ENCODE measurements at places on chromosomes 7 and 10. TPM values are rescaled to one million over a fixed set of nuclear protein-coding genes. Genes with fewer than 3 reads are reported as not detected.

GRCh38 chr7:157001920-157002818, 8.3 kb downstream of the MNX1 start:
- DNase-seq = no peak

- no peak for DNase-seq
Measured at GRCh38 chr10:101710059-101710695, 15.2 kb upstream of the FBXW4 start.

The DTX2 gene
- total RNA-seq = 10.6 TPM

GRCh38 chr7:23072922-23073321, 32.7 kb upstream of the KLHL7 start:
- DNase-seq = peak; percentile 17

The C10orf62 gene
- total RNA-seq = 0.75 TPM

The ELAPOR2 gene
- 16.7 TPM for total RNA-seq

The GPR26 gene
- not detected for total RNA-seq

DNA sequence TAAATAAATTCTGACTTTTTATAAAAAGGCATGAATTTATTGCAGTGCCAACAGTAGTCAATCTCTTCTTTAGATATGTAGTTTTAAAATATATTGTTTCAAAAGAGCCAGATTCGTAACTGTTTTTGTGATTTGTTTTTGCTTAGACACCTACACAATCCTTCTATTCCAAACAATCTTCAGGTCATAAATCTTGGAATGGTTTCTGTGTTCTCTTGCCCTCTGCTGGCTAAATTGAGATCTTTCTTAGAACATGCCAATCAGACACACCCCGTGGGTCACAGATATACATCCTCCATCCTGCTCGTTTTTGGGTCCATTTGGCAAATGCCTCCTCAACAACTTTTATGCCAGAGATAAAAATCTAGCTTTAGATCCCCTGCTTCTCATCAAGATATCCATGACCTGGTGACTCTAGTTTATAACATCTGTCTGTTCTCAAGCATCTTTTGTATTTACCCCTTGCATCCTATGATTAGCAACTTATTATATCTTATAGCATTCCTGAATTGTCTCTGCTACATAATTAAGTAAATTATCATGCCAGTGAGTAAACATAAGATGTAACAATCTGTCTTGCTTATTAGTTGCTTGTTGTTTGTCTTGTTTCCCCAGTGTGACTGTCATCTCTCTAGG, 35.3 kb upstream of the IFRD1 start:
- DNase-seq = peak; percentile 65

The ANKRD61 gene
- total RNA-seq = 0.63 TPM

The WASHC2A gene
- 14.3 TPM for total RNA-seq

The RNF148 gene
- total RNA-seq = not detected

The ADCYAP1R1 gene
- not detected for total RNA-seq

The ODAD2 gene
- total RNA-seq = 6.8 TPM

- no peak for DNase-seq
Measured at GRCh38 chr7:28759475-28759971, 198.6 kb downstream of the TRIL start.

The NMT2 gene
- total RNA-seq = 22.9 TPM

- peak; percentile 69 for DNase-seq
Measured at GRCh38 chr7:78912781-78913180, 540.7 kb downstream of the MAGI2 start.

The TRIL gene
- 9.5 TPM for total RNA-seq

- DNase-seq = no peak
Measured at GRCh38 chr10:47418321-47418720, 34.2 kb upstream of the ZNF488 start.

DNA sequence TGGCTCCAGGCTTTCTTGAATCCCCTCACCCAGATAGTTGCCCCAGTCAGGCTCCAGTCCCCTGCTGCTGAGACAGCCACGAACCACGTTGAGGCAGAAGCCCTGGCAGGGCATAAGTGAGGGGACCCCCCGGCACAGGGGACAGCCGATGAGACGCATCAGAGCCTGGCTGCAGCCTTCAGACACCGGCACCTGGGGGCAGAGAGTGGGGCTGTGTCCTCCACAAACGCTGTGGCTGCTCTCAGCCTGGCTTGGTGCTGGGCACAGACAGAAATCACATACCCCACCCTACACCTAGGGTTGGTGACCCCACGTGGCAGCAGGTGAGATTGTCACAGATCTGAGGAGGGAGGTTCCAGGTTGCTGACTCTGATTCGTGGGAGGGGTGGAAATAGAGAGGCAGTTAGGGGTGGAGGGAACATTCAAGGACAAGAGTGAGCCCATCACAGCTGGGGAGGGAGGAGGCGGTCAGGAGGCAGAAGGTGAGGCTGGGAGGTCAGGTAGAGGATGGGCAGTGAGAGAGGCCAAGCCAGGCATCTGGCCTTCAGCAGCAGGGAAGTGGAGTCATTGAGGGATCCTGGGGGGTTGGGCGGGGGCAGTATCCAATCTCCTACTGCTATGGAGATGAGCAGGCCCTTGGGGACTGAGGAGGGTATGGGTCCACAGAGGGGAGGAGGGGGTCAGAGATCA, 3.2 kb downstream of the GPC2 start:
- DNase-seq = no peak

DNA sequence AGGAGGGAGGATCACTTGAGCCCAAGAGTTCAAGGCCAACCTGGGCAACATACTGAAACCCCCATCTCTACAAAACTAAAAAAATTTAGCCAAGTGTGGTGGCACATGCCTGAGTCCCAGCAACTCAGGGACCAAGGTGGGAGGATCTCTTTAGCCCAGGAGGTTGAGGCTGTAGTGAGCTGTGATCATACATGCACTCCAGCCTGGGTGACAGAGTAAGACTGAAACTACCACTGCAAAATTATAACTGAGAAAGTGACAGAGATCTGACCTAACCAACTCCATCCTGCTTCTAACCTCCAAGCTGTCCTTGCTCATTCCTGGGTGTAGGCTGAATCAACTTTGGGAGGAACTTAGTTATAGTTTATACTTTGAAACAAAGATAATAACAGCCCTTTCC, 59.4 kb downstream of the HTR7 start:
- no peak for DNase-seq

DNA sequence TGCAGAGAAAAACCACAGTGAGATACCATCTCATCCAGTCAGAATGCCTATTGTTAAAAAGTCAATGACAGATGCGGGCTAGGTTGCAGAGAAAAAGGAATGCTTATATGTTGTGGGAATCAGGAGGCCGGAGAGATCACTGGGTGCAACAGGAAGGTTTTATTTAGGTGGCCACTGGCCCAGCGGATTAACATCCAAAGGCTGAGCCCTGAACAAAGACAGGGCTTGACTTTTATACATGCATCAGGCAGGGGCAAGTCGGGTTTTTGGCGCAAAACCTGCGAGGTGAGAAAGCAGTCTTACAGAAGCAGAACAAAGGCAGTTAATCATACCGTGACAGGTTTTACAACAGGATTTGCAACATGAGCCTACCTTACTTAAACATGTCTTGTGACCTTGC, 620 bp downstream of the ZNF117 start:
- no peak for DNase-seq

GRCh38 chr10:12191715-12192114, 4.0 kb downstream of the NUDT5 start:
- peak; percentile 21 for DNase-seq

DNA sequence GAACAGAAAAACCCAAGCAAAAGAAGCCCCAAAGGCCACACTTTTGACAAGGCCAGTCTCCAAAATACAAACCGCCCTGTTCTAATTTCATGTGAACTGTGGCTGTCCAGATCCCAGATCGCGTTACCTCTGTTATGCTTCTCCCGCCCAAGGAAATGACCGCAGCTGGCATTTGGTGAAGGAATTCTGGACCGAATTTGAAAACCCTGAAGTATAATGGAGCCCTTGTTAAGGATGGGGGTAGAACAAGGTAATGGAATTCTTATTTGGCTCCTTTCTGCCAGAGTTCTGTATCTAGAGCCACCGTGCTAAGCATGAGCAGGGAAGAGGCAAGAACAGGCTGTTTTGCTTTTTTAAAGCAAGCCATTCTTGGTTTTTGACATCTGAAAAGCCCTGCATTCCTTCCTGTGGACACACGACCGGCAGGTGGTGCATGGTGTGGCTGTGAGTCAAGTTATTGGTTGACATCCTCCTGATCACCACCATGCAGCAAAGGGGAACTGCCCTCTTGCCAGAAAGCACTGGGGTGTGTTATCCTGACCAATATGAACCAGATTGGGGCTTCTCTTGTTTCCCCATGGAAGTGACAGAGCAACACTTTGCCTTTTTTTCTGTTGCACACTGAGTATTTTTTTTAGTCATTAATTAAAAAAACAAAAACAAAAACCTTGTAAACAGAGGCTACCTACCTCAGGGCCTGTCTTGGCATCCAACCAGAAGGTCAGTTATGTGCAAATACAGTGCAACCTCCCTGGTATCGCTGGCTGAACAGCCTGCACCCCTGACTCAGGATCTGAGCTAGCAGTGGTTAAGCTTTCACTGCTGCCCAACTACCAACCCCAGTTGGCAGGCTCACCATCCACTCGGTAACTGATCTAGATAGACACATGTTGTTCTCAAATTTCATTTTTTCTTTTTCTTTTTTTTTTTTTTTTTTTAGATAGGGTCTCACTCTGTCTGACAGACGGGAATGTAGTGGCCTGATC, 14.2 kb downstream of the UCMA start:
- peak; percentile 84 for DNase-seq

- no peak for DNase-seq
Measured at GRCh38 chr7:100943693-100944092, 5.6 kb upstream of the MUC3A start.

The STEAP2 gene
- 0.08 TPM for total RNA-seq

The UBN2 gene
- total RNA-seq = 13.0 TPM

The ELFN1 gene
- 1.3 TPM for total RNA-seq
